Smooth muscle cell of the brain vasculature (primary cell): ENCODE measurements at places on chromosomes 4 and X.
A peak's percentile ranks its signal among the peaks of the same experiment; 100 is the strongest.

DNA sequence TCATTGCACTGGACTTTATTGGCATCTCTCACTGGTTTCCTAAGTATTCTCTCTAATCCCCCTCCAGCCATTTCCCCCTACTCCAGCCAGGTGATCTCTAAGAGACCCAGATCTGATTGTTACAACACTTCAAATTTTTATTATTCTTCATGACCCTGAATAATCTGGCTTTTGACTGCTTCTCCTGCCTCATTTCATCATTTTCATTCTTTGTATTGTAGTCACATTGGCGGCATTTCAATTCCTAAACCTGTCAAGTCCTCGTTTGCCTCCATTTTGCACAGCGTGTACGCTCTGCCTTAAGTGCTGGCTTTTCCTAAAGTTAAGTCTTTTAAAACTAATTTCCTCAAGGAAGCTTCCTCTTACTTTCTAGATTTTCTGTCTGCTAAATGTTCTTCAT, 31.6 kb downstream of the UBE2K start:
- no peak for DNase-seq

DNA sequence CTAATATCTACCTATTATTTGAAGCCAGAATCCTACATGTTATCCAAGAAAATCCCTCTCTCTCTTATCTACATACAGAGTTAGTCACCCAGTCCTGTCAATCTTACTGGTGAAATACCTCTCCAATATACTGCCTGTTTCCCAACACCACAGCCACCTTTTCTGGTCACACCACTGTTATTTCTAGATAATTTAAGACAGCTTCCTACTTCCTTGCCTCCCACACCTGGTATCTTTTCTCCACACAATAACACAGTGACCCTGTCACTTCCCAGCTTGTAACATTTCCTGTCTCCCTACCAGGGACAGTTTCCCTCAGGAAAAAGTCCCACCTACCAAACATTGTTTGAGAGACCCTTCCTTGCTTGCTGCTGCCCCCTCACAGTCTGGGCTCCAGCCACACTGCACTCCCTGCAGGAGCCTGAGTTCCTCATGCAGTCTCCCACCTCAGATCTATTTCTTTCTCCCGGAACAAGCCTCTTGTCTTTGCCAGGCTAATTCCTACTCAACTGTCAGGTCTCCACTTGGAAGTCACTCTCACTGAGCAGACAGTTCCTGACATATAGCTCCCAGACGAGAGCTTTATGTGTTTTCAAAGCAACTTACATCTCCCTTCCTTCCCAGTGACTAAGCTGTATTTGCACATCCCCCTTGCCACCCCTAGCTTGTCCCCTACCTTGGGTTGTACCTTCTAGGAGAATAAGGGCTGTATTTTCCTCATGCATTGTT, 73.6 kb upstream of the QRFPR start:
- DNase-seq, result no peak

DNA sequence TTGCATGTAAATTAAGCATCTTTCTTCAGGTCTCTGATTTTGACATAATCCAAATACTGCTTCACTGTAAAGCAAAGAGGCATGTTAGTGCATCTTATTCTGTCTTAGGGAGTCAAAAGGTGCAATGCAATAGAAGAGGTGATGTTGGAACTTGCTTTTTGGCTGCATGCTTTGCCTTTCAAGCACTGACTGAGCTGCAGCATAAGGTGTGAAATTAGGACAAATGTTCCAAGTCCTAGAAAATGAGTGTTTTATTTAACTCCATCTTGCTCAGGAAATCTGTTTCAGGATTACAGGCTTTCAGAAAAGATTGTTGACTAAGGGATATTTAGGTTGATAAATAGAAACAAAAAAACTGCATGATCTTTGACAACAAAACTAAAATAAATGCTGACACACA, 30.8 kb downstream of the NAA11 start:
- no peak for DNase-seq

DNA sequence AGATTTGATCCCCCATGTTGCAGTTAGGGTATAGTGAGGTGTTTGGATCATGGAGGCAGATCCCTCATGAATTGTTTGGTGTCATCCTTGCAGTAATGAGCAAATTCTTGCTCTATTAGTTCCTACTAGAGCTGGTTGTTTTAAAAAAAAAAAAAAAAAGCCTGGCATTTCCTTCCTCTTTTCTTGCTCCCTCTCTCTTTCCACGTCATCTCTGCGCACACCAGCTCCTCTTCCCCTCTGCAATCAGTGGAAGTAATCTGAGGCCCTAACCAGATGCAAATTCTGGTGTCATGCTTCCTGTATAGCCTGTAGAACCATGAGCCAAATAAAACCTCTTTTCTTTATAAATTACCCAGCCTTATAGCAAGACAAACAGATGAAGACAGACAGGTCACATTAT, 24.5 kb downstream of the WDR17 start:
- no peak for DNase-seq

GRCh38 chr4:171812333-171812664, 905 bp upstream of the GALNTL6 start:
- DNase-seq, result no peak

- DNase-seq, result no peak
These were observed 743 bp downstream of the ANTXR2 start for GRCh38 chr4:80072228-80072743.

GRCh38 chr4:120692964-120693363, 229.6 kb downstream of the PRDM5 start:
- peak; percentile 28 for DNase-seq

DNA sequence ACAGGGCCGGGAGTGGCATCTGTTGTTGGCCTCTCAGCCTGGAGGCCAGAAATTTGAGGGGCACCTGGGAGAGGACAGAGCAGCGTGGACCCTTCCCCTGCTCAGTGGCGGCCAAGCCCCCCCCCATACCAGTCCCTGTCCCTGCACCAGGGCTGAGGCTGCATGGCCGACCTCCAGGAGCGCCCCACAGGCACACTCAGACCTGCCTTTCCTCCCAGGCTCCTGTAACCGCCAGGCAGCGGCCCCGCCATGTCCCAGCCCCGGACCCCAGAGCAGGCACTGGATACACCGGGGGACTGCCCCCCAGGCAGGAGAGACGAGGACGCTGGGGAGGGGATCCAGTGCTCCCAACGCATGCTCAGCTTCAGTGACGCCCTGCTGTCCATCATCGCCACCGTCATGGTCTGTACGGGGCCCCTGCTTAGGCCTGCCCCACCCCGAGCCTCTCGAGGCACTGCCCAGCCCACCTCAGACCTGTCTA, 15.3 kb downstream of the TMEM175 start:
- no peak for DNase-seq

GRCh38 chrX:13938829-13939530, 90.7 kb downstream of the GEMIN8 start:
- DNase-seq, result no peak

GRCh38 chr4:73272816-73273215, 14.2 kb upstream of the ANKRD17 start:
- DNase-seq, result no peak

DNA sequence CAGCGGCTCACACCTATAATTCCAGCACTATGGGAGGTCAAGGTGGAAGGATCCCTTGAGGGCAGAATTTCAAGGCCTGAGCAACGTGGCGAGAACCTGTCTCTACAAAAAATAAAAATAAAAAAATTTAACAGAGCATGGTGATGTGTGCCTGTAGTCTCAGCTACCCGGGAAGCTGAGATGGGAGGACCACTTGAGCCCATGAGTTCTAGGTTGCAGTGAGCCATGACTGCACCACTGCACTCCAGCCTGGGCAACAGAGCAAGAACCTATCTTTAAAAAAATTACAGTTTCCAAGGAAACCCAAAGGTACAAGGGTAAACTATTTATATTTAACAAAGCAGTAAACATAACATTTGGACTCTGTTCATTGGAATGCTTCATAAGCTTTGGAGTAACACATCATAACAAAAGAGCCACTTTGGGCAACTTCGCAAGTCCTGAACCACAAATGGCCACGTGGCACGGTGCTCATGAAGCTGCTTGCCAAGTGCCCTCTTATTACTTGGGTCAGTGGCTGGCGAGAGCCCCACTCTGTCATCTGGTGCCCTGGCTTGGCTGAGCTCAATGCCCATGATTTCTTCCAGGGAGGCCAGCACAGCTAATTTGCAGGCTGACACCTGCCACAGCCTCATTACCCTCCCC, 165.6 kb downstream of the SH3KBP1 start:
- DNase-seq, result no peak

DNA sequence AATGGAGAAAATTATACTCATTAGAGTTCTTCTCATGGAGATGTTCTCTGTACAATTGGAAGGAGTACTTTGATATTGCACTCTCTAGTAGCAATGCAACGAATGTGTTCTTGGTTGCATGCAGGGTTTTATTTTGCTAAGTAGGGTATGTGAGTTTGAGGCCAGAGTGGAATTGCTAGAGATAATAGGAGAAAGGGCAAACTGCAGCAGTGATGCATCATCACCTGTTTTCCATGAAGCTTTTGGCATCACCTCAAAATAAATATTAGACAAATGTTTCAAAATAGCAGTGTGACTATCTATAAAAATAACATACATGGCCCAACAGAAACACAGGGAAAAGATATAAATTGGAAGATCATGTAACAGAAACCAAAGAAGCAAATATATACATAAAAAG, 93.3 kb downstream of the TIGD2 start:
- DNase-seq, result peak; percentile 7

DNA sequence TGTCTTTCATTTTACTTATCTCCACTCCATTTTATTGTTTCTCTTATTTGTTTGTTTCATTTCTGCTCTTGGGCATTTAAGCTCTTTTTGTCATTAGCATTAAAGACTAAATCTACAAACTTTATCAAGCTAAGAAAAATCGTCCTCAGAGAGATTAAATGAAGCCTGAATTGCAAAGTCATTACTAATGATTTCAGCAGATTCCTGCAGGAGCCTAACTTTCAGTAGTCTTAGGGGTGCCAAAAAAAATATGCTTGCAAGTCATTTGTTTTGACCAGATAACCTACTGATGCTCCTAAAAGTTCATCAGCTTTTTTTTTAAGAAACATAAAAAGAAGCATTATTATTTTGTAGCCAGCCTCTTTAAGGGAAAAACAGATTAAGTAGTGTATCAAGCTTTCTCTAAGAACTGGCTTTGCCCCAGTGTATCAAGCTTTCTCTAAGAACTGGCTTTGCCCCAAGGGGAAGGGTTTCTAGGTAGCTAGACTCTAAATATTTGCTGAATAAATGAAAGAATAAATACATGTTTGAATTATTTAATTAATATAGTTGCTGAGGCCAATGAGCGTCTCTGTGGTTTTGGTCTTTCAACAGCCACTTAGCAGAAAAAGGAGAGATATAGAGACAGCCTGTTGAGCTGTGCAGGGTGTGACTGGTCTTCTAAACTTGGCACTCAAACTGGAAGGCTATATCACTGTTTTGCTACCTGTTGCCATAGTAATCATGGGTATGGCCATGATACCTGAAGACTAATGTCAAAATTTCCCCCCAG, 174.2 kb downstream of the BTC start:
- no peak for DNase-seq

DNA sequence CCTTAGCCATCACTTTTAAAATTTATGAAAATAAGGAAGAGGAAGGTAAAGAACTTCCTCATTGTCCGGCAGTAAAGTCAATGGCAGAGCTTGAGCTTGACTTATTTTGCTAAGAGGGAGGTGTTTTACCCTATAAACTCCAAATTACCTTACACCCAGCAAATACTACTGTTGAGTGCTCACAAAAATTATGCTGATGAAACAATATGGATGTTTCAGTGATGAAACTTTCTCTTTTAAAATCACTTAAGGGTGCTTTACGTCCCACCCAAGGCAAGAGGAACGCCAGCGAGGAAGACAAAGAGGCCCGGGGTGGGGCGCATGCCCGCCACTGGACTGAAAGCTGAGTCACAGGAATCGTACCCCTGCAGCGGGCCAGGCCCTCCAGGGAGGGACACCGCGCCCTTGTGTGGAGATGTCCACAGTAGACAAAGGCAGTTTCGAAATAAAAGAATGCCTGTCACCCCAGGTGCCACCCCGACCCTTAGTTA, 560 bp upstream of the TMSB4X start:
- DNase-seq, result no peak

- no peak for DNase-seq
These were observed 36.8 kb downstream of the SRPX2 start for GRCh38 chrX:100680756-100681155.

DNA sequence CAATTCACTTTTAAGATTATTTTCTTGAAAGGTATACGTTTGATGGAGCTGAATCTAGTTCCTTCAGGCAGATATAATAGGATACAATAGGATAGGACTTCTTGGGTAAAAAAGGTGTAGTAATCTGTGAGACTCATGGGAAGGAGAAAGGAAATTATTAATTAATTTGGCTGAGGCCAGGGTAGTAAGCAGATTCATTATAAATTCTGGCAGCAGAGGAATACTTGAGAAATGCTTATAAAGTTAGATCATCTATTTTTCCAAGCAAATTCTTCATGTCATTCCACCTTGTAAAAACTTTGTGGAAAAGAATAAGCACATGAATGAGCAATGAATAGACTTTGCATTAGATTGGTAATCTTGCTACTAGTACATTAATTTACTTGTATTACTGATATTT, 46.9 kb downstream of the GYPE start:
- no peak for DNase-seq

- no peak for DNase-seq
These were observed 686.1 kb upstream of the AADAT start for GRCh38 chr4:170775851-170776250.

- DNase-seq, result no peak
These were observed 56.0 kb upstream of the MID1 start for GRCh38 chrX:10676235-10676957.

DNA sequence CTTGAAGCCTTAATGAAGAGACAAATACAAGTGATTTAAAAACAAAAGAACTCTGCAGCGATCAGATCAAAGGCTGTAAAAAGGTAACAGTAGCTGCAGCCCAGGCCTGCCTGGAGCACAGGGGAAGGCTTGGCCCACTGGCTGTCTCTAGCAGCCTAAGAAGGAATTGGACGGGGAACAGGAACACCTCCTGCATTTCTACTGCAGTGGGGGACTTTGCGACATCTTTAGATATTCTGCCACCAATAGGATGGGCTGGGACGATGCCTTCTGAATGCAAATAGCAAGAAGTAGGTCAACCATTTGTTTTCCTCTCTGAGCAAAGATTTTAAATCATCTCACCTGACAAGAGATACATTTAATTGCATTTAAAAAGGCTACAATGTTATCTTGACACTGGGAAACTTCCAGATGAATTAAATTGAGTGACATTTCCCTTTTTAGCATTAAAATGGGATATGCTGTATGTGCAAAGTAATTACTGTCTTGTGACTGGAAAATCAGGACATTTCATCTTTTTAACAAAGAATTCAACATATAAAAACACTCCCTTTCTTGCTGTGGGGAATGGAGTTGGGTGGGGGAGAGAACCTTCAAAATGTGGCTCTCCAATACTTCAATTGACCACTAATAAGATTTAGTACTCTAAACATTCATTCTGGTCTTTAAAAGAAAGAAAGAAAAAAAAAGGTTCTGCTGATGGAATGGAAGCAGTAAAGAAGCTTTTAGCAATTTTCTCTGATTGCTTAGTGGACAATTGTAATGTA, 70.0 kb downstream of the NYX start:
- no peak for DNase-seq

- no peak for DNase-seq
These were observed 29.7 kb downstream of the OFD1 start for GRCh38 chrX:13764281-13764680.

DNA sequence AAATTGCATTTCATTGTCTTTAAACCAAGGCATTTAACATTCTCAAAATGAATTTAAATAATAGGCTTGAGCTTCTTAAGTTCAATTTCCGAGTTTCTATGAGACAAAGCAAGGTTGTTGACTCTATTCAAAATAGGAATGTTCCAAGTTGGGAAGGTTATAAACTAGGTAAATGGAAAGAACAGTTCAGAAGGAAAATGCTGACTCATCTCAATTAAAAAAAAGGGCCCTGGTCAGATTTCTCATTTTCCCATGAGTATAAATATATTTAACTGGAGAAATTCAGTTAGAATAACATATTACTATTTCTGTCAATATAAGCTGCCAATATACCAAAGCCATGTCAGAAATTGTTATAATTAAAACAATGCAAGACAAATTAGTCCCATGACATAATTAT, 113.8 kb downstream of the ATP8A1 start:
- no peak for DNase-seq
